ENCODE measurements at places on chromosomes 13 and 19. TPM values are rescaled to one million over a fixed set of nuclear protein-coding genes. Genes with fewer than 3 reads are reported as not detected.
A peak's percentile ranks its signal among the peaks of the same experiment; 100 is the strongest.

DNA sequence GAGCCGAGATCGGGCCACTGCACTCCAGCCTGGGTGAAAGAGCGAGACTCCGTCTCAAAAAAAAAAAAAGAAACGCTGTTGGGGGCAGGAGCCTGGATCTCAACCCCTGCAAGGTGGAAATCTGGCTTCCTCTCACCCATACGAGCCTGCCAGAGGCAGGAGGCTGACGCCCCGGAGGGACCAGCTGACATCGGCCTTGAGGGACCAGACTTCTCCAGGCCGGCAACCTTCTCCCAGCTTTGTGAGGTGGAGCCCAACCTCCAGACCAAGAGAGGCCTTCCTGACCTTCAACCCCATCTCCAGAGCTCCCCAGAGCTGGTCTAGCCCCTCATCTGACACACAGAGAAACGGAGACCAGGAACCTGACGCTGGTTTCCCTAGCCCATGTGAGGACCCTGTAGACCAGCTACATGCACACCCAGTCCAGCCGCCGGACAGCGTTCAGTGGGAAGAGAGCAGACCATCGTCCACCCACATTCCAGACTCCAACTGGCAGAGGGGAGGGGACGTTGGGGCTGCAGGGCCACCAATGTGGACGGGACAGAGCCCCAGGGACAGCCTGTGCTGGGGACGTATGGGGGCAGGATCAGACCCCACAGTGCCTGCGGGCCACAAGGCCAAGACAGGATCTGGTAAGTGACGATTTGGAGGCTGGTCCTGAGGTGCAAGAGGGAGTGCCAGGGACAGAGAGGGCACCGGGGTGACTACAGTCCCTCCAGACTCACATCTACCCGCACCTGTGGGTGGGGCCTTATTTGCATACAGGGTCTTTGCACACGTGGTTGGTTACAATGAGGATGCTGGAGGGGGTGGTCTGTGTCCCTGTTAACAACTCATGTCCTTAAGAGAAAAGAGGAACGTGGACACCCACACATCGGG lies 11.4 kb downstream of the SBNO2 start:
- H3K27me3 ChIP-seq, result no peaks in the 10 kb centered on the region
- no peak for DNase-seq
- no peak overlapping the region for H3K4me3 ChIP-seq
- no peak overlapping the region for H3K27ac ChIP-seq
- peaks cover 70% of the 10 kb centered on the region for H3K36me3 ChIP-seq

GRCh38 chr19:17135001-17135853 lies 59.6 kb downstream of the MYO9B start:
- DNase-seq, result peak; percentile 54
- peaks cover 22% of the 10 kb centered on the region for H3K4me1 ChIP-seq
- H3K27ac ChIP-seq, result peak overlapping the region; percentile 85
- no peaks in the 10 kb centered on the region for H3K36me3 ChIP-seq
- H3K4me3 ChIP-seq, result peak overlapping the region; percentile 9
- no peaks in the 10 kb centered on the region for H3K27me3 ChIP-seq

DNA sequence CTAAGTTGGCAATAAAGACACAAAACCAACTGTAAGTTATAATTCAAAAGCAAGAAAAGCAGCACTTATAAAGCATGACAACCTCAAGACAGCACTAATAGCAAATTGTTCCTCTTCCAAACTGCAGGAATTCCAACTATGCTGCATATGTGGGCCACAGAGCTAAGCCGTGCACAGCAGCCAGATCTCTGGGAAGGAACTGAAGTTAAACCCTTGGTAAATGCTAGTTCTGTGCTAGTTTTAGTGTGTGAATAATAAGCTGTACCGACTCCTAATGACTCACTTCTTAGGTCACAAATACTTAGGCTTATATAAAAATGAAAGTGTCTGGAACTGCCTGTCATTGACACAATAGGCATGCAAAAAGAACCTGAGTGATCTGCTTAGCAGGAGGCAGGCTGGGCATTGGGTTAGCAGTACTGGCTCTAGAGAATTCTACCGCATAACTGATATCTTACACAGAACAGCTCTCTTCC lies 21.2 kb upstream of the GTF3A start:
- no peaks in the 10 kb centered on the region for H3K4me1 ChIP-seq
- H3K27me3 ChIP-seq, result no peaks in the 10 kb centered on the region
- H3K36me3 ChIP-seq, result no peaks in the 10 kb centered on the region

GRCh38 chr19:4140237-4140711 lies 13.2 kb upstream of the CREB3L3 start:
- H3K4me3 ChIP-seq, result no peak overlapping the region
- H3K27me3 ChIP-seq, result peaks cover 3% of the 10 kb centered on the region
- H3K4me1 ChIP-seq, result no peaks in the 10 kb centered on the region
- H3K27ac ChIP-seq, result no peak overlapping the region
- peak; percentile 54 for DNase-seq

ZNF491 gene
- total RNA-seq, result 8.7 TPM
